Upper lobe of left lung (tissue), 6 donors: ENCODE measurements at places on chromosomes 7 and 10.

- no peak for DNase-seq
Measured at GRCh38 chr10:64148607-64149006, 627.4 kb downstream of the REEP3 start.

DNA sequence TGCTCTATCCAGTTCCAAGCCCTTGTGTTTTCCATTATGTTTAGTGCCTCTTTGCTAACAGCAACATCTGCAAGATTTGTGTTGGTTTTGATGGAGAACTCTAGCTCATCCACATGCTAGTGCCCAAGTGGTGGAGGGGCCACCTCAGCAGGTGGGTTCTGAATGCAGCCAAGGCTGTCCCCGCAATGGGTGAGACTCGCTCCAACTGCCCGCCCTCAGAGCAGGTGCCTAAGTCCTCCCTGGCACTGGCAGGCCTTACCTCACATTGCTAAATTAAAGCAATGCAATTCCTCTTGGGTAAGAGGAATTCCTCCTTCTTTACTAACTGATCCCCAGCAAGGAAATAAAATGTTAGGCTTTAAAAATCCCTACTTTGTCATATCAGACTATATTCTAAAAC lies 146.8 kb downstream of the ADCY1 start:
- no peak for DNase-seq

DNA sequence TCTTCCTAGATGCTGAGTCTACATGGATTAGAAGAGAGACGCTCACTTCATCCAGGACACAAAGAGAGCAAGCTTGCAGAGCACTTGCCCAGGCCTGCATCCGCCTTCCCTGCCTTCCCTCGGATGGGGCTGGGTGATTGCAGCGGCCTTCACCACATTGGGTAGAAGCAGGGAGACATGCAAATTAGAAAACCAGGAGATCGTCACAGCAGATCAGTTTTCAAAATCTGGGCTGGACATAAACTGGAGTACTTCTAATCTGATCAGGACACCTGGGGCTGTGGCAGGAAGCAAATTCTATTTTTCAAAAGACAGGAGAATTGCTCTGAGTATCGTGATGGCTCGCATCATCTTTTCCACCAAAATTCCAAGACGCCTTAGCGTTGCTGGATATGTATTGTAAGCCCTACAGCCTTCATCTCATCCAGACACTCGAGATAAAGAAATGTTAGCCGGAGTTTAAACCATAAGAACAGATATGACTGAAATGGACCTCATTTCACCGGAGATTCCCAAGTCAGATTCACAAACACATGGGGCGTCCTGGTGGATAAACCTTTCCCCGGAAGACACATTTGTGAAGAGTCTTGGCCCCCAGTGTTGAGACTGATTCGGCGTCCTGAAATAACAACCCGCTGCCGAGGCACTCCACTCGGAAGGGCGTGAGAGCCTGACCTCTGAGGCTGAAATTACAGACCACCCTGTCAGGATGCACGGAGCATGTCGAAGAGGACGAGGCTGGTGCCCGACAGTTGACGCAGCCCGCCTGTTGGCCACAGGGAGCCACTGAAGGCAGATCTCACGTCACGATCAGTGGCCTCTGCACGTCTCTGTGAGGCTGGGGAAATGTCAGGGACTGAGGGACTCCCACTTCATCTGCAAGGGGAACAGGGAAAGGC lies 91.2 kb upstream of the PARD3 start:
- DNase-seq = peak; percentile 63

GRCh38 chr7:69577221-69577620 lies 21.1 kb upstream of the AUTS2 start:
- no peak for DNase-seq

GRCh38 chr10:19111501-19112267 lies 63.1 kb downstream of the MALRD1 start:
- no peak for DNase-seq

- DNase-seq = no peak
Measured at GRCh38 chr7:13822678-13823077, 166.8 kb downstream of the ETV1 start.

- DNase-seq = no peak
Measured at GRCh38 chr10:132974886-132975830, 32.8 kb upstream of the CFAP46 start.

DNA sequence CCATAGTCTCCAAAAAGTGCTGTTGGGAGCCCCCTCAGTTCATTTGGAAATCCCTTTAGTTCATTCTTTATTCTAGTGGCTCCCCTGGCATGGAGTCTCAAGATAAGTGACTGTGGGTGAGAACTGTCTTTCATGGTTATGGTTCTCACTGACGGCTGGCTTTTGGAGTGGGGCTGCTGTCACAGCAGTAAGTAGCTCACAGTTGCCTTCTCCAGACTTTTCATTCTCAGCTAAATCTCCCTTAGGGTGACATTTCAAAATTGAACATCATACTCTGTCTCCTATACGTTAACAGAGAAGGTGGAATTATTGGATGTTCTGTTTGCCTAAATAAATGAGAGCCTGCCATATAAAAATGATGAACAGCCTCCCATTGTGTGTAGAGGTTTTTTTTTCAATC lies 58.7 kb downstream of the PLPP4 start:
- no peak for DNase-seq

- DNase-seq = no peak
Measured at GRCh38 chr10:128018691-128019090, 107.5 kb downstream of the MKI67 start.

- no peak for DNase-seq
Measured at GRCh38 chr10:94303929-94304328, 58.8 kb downstream of the NOC3L start.

DNA sequence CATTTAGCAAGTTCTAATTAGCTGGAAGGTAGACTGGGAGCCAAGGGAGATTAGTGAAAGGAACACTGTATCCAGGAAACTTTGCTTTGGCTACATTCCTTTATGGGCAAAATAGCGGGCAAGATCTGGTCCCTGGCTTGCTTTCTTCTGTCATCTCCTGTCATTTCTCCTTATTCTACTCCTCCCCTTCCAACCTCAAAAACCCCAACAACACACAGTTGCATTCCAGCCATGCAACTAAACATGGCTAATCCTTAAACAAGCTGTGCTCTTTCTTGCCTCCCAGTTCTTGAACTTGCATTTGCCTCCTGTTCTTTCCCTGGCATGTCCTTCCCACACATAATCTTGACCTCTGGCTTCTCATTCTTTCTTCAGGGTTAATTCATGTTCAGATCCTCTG lies 59.5 kb upstream of the CDCA7L start:
- no peak for DNase-seq

DNA sequence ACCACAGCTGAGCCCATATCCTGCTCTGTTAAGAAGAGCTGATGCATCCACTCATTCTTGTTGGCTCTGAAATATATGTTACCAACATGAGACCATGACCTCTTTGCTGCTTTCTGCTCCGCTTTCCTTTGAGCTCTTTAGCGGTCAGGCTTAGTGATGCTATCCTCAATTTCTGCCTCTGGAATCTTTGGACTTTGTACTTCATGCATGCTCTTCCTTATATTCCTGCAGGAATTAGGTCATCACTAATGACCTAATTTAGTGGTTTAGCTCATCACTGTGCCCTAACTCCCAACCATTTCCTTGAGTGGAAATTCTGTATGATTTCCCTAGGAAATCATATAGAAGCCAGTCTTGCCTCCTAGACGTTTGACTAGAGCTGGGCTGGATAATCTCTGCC lies 119.5 kb downstream of the AOAH start:
- DNase-seq = no peak

GRCh38 chr10:80700760-80701444 lies 163.2 kb downstream of the SH2D4B start:
- peak; percentile 5 for DNase-seq

DNA sequence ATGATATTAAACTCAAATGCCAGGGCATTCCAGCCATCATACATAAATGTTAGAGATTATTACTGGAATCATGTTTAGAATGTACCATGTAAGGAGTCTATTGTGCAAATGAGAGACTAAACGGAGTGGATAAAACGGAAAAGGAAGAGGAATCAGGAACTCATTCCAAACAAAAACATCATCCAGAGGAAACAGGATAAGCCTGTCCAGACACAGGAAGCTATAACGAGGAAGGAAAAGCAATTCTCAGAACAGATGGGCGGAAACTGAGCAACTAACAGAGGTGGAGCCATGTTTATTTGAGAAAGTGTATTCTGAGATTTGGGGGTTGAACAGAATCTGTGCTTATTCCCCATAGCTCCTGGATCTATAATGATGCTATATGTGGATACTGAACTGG lies 52.3 kb upstream of the TRIM24 start:
- DNase-seq = no peak

GRCh38 chr7:132087421-132087820 lies 488.8 kb downstream of the PLXNA4 start:
- DNase-seq = no peak

DNA sequence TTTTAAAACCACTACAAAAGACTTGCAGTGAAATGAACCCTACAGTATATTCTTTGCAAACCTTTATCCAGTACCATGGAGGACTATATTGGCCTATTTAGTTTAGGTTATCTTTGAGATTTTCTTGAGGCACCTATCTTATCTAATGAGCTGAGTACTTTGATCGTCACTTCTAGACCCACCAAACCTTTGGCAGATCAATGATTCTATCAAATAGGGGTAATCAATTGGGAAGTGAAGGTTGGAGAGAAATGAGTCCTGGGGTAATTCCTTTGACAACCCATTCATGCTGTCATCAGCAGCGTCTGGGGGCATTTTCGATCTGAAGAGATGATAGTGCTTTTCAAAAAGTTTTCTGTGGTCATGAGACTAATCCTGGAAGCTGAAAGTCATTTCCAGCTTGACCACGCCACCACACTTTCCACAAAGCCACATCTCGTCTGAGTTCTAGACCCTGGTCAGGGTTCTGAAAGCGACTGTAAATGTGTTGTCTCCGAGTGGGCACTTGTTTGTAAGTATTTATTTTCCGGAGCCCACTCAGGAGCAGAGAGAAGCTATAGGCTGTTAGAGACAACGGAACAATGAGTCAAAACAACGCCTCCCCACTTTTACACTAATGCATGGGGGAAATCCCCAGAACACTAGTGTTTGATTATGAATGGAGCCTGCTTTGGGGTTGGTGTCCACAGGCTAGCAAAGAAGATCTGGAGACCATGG lies 4.8 kb downstream of the EGR2 start:
- DNase-seq = no peak

GRCh38 chr7:55021053-55021452 lies 2.2 kb downstream of the EGFR start:
- DNase-seq = no peak

GRCh38 chr10:110200503-110200902 lies 6.9 kb upstream of the MXI1 start:
- DNase-seq = no peak

GRCh38 chr7:91416155-91416865 lies 152.1 kb downstream of the FZD1 start:
- no peak for DNase-seq

- no peak for DNase-seq
Measured at GRCh38 chr7:31583942-31584341, 70.1 kb downstream of the ITPRID1 start.

GRCh38 chr7:85521108-85521694 lies 334.3 kb upstream of the SEMA3D start:
- DNase-seq = no peak

DNA sequence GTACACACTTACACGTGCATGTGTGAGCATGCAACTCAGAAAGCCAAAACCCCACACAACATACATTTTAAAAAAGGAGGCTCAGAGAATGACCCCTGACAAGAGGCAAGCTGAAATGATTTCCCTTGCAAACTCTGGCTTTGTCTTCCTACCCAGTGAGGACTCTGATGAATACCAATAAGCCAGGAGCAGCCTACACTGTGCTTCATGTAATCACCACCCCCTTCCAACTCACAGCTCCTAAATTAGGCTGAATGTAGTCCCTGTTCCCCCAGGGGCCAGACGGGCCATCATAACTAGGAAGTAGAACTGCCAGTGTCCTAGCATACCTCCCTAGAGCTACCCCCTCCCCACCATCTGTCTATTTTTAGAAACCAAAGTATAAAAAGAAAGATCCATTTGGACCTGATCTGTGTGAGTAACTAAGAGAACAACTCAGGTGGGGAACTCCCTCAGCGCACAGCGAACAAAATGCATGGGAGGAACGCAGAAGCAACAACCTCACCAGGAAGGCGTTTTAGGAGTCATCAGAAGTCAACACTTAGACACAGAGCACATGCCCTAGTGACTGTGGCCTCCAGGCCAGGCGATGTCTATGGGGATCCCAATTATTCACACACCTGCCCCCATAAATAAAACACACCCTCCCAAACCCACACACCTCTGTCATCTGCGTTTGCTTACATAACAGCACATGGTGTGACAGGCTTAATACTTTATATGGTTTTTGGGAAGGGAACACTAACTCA lies 1.9 kb downstream of the DGKI start:
- DNase-seq = no peak

DNA sequence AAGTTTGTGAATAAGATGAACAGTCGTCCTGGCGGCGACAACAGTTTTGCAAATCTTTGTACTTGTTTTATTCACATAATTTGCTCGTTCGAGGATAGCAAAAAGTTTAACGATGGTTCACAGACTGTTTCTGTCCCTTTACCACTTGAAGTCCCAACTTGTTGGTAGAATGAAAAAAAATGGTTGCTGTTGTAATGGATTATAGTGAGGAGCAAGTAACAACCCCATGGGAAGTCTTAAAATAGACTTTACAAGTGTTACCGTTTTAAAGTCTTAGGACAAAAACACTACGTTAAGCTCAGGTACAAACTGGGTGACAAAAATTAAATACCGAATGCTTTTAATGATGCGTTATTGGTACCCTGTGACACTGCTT lies 589 bp downstream of the LSM8 start:
- DNase-seq = no peak

- DNase-seq = no peak
Measured at GRCh38 chr7:40057292-40057691, 77.1 kb downstream of the MPLKIP start.

- no peak for DNase-seq
Measured at GRCh38 chr10:14052931-14053330, 277.8 kb downstream of the FRMD4A start.

DNA sequence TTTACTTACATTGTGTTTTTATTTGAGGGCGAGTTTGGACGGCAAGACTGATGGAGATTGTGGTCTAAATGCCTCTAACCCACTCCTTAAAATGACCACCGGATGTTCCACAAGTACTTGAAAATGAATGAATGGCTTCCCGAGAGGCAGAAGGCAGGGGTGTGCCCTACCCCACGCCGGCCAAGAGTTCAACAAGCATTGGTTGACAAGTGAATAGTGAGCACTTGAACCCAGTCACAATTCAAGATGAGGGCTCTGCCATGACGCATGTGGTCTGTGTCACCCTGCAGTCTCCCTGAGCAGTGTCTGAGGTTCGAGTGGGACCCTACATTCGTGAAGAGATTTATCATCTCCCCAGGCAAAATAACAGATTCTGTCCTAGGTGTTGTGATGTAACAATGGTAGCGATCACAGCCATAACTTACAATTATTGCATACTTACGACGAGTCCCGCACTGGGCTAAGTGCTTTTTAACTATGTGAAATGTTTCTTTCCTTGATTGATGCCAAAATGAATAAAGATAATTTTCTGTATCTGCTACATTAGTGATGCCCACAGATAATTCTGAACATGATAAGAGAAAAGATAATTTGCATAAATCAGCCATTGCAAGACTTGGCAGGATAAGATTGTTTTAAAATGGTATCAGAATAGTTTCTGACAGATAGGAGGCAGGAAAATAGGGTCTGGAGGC lies 305.4 kb downstream of the WDR37 start:
- no peak for DNase-seq
